COR-L47 (cell line): ENCODE measurements at places on chromosomes 1 and 21.
A peak's percentile ranks its signal among the peaks of the same experiment; 100 is the strongest.

- no peak for DNase-seq
Measured at GRCh38 chr1:247357781-247358211, 26.1 kb upstream of the ZNF496 start.

DNA sequence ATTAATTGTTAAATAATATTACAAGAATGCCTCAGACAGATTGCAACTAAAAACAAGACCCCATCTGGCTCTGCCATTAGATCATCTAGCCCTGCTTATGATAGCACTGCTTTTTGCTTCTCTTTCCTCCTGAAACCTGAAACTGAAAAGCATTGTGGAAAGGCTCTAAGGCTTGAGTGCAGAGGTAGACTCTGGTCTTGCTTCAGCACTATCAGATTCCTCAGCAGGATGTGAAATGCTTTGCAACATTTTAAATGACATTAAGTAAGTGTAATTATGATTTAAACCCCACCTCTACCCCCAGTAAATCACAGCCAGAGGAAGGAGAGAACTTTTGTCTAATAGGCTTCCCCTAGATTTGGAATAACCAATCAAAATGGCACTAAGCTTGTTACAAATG lies 32.9 kb downstream of the PHC2 start:
- no peak for DNase-seq

- DNase-seq = no peak
Measured at GRCh38 chr1:69862906-69863305, 295.2 kb downstream of the LRRC7 start.

- DNase-seq = no peak
Measured at GRCh38 chr1:218983848-218984247, 189.8 kb upstream of the LYPLAL1 start.

- no peak for DNase-seq
Measured at GRCh38 chr1:194052514-194053338, 866.3 kb upstream of the B3GALT2 start.

DNA sequence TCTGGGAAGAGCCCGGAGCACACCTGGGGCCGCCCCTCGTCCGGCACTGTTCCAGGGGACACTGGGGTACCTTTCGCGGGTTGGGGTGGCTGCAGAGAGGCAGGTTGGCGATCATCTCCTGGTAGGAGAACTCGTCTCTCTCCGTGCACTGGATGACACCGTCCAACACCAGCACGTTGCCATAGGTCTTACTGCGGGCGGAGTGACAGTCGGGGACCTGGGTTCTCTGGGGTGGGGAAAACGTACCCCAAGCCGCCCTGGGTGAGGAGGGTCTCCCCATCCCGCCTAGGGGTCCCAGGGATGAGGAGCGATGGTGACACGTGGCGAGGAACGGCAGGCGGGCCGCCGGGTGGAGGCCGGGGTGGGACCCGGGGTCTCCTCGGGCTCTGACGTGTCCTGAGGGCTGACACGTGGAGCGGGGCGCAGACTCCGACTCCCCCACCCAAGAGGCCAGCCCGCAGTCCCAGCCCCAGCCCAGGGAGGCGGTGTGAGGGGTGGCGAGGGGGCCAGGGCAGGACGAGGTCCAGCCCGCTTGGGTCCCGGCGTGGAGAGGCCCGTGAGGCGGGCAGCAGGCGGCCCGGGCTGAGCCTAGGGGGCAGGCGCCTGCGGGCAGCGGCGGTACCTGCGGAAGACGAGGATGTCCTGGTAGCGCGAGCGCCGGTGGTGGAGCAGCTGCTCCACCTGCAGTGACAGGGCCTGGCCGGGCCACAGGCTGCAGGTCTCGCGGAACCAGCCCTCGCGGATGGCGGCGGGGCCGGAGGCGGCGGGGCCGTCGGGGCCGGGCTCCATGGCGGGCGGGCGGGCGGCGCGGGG lies 457 bp downstream of the SRM start:
- DNase-seq = no peak

GRCh38 chr1:182301026-182301436 lies 90.6 kb downstream of the GLUL start:
- DNase-seq = no peak

GRCh38 chr1:226549937-226550671 lies 1.5 kb downstream of the STUM start:
- DNase-seq = peak; percentile 41

DNA sequence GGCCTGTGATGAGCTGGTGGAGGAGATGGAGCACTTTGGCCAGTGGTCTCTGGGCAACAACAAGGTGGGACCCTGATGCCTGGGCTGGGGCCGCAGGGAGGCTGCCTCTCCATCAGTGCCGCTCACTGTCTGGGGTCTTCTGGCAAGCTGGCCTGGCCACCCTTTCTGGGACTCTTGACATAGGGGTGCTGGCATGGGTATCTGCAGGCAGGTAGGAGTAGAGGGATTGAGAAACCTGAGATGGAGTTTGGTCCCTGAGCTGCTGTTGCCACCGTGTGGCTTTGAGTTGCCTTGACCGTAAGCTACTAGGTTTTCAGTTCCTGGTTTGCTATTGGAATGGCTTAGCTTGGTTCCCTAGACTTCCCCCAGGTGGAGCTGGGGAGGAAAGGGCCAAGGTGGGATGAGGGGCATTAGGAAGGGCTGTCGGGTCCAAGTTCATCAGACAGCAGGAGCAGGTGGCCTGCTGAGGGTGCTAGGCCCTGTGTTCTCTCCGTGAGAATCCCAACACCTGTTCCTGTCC lies 13.2 kb upstream of the MFN2 start:
- DNase-seq = peak; percentile 65

DNA sequence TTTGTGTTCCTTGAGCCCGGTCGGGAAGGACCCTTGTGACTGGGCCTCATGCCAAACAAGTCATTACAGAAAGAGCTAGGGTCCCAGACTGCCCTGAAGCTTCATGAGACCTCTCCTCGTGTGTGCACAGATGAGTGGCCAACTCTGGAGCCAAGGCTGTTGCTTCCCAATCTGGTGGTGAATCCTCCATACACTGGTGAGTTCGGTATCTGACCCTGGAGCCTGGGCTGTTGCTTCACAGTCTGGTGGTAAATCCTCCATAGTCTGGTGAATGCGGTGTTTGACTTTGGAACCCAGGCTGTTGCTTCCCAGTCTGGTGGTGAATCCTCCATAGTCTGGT lies 737.8 kb downstream of the MATN1 start:
- DNase-seq = no peak
